ENCODE measurements at places on chromosomes 11 and 22.
A peak's percentile ranks its signal among the peaks of the same experiment; 100 is the strongest.

DNA sequence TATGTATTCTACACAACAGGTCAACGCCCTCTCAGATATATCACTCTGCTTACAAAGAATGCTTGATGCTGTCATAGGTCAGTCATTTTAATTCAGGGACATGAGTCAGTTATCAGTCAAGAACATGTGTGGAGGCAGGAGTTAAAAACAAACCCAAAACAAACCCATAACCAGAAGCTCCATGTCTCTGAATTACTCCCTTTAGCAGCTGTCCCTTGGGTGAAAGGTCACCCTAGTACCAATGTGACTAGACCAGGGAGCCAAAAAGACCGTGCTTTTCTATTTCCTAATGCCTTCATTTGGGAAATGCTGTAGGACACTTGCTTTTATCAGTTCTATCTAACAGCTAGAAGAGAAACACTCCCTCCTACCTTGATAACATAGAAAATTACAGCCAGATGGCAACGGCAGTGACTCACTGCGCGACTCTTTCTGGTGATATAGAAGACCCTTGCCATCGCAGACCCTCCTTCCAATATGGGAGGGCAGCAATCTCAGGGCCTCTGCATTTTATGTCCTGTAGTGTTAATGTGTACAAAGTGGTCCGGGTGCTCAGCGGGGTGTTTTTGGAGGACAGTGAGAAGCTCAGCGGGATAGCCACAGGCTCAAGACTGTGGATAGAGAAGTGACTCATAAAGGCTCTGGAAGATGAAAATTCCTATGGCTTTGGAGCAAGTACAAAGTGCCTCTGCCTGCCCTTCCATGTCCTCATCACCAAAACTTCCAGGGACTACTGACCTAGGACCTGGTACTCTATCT is 24.8 kb downstream of the APOL5 start:
- no peak for DNase-seq

- no peak for DNase-seq
Observed at GRCh38 chr22:36110306-36110881, 50.2 kb downstream of the APOL3 start.

GRCh38 chr22:36395055-36395849 is 7.5 kb upstream of the MYH9 start:
- DNase-seq: no peak

DNA sequence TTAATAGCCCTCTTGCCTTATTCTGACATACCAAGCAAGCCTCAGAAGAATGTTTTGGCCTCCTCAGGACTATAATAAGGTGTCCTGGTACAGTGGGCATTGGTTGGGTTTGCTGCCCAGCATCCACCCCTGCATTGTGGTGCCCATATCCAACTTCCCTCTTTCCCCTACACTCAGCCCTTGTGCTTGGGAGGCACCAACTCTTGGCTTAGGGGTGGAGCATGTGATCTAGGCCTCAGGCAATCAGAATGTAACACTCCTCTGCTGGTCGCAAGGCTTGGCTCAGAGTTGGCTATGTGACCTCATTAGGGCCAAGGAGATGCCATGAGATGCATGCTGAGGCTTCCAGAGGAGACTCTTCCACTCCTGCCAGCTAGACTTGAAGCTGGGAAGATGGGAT is 123.0 kb downstream of the CSNK2A3 start:
- no peak for DNase-seq

DNA sequence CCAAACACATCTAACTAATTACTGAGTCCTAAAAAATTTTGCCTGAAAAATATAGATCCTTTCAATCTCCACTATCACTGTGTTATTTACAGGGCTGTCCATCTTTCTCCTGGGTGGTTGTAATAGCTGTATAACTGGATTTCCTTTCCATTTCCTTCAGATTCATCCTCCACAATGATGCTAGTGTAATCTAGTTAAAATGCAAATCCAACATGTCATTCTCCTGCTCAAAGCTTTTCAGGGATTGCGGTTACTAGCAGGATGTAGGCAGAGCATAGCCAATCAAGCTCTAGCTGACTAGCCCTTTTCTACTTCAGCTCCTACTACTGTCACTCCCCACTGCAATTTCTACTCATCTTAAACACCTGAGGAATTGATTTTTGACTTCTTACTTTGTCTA is 283.0 kb downstream of the RAB38 start:
- no peak for DNase-seq

DNA sequence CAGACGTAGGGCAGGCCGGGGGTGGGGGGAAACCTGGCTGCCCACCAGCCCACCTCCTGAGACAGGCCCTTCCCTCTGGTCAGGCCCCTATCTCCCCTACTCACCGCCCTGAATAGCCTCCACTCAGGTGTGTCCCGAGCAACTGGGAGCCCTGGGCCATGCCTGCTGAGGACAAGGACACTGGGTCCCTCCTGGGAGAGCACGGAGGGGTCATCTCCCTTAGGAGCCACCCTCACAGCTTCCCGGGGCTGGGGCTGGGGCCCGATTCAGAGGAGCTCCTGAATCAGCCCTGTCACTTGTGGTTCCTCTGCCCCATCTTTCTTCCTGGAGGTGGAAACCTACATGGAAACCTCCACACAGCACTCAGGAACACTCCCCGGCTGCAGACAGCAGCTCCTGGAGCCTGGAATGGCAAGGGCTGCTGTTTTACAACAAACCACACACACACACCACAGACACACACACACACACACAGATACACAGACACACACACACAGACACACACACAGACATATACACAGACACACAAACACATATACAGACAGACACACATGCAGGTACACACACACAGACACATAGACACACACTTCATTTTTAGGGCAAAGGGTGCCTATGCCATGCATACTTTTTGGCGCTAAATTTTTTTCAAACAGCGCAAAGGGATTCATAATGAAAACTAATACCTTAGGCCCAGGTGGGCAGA is 9.6 kb upstream of the EMID1 start:
- no peak for DNase-seq

GRCh38 chr11:95145430-95146060 is 55.9 kb downstream of the ENDOD1 start:
- no peak for DNase-seq

- no peak for DNase-seq
Observed at GRCh38 chr22:41816241-41816640, 15.8 kb downstream of the CCDC134 start.

DNA sequence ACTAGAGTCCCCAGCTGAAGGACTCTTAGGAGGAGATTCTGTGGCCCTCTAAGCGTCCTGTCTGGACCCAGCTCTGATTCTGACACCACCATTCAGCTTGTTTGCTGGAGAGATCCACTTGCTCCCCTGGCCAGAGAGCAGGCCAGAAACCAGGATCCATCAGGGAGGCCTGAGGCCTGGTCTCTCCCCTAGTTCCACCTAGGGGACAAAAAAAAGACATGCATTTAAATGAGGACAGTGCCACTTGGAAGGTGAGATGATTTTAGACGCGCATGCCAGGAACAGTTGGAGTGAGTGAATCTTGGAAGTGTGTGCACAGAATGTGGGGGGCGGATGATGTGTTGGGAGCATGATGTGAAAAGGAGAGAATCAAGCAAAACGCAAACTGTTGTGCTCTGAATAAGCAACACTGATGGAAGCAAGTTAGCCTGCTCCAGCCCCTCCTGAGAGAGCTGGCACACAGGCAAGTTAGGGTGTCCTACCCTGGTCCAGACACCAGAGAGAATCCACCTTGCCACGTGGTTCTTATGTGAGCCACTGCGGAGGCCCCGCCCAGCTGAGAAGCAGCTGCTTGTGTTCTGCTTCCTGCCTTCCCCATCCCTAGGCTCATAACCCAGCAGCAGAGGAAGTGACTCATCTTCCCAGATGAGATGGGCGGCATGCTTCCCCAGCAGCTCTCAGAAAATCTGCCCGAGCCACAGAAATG is 8.0 kb upstream of the SLCO2B1 start:
- DNase-seq: peak; percentile 85

GRCh38 chr22:46813816-46814597 is 51.6 kb downstream of the TBC1D22A start:
- no peak for DNase-seq

GRCh38 chr11:58506935-58507334 is 970 bp downstream of the OR5B21 start:
- DNase-seq: no peak

DNA sequence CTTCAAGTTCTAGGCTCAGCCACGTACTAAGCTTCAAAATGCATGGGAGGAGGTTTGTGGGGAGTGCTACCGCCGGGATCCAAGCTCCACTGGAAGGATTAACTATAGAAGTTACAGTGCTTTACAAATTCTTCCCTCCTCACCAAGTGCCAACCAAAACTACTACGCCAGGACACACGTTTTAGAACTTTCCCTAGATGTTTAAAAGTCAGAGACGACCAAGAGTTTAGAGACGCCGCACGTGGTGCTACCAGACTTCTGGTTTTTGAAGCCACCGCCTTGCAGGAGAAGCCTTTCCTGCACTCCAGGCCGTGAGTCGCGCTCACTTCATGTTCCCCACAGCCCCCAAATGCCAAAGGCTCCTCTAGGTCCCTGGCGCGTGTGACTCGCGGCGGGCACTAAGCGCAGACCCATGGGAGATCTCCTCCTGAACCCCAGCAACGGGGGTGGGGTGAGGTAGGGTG is 734 bp downstream of the SNU13 start:
- no peak for DNase-seq

- DNase-seq: no peak
Observed at GRCh38 chr11:121754598-121754997, 301.8 kb upstream of the SORL1-AS1 start.

GRCh38 chr11:795634-796564 is 2.2 kb downstream of the SLC25A22 start:
- DNase-seq: peak; percentile 66

- no peak for DNase-seq
Observed at GRCh38 chr22:36758792-36759271, 17.1 kb downstream of the IFT27 start.

DNA sequence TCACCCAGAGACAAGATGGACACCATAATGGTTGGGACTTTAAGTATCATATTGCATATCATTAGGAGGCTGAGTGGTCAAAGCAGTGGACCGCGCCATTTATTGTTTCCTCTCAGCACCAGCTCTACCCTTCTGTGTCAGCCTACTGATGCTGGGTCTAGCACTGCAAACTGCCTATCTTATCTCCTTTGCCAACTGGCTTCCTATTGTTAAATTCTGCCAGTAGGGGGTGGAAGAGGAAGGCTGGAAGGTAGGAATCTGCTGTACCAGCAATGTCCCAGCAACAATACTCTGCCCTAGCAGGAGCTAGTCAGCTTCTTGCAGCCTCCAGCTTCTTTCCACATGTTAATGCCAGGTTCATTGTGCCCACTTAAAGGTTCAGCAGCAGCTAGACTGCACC is 367.1 kb upstream of the PDGFD start:
- DNase-seq: no peak

- DNase-seq: no peak
Observed at GRCh38 chr11:94675239-94675638, 92.9 kb upstream of the AMOTL1 start.

DNA sequence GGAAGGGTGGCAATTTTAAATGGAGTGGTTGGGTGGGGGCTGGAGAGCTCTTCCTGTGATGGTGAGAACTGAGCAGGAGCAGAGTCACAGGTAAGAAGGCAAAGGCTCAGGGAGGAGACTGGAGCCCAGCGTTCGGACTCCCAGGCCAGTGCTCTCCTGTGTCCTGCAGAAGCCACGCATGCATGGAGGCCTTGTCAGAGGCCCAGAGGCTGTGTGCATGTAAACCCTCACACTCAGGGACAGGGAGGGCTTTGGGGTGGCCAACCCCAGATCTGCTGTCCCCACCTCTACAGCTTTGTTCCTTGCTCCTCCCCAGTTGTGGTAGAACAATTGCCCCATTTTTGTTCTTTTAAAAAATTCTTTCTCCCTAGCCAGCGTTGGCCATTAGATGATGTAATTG is 130.4 kb upstream of the PARVA start:
- DNase-seq: no peak

DNA sequence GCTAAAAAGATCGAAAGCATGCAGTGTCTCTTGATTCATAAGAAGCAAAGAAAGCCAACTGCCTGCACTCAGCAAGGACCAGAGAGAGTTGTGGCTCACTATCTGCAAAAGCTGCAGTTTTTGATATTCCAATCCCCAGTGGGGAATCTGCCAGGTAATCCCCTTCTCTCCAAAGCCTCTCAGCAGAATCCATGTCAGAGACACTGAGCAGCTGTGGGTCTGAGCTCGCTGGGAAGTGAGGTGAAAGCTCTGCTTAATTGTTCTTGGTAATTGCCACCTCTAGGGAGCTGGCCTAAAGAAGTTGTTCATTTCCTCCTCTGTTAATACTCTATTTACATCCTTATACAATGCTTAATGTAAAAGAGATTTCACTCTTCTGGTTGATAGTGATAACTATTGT is 261.3 kb upstream of the LRRC4C start:
- DNase-seq: no peak

- DNase-seq: no peak
Observed at GRCh38 chr11:114132944-114133394, 73.5 kb downstream of the ZBTB16 start.

DNA sequence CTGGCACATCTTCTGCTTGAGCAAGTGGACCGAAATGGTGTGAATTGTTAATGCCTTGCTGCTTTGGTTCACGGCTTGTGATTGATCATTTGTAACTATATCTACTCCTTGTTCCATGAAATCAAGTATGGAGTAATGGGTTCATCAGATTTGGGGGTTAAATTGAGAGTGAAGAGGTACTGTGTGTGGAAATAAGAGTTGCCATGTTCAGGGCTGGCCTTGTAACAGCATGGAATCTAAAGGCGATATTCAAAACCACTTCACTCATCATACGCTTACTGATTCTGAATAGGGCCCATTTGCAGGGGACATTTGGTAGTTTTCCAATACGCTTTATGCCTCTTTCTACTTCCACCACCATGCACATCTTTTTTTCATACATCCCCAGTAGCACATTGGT is 122.2 kb downstream of the DCDC1 start:
- no peak for DNase-seq

DNA sequence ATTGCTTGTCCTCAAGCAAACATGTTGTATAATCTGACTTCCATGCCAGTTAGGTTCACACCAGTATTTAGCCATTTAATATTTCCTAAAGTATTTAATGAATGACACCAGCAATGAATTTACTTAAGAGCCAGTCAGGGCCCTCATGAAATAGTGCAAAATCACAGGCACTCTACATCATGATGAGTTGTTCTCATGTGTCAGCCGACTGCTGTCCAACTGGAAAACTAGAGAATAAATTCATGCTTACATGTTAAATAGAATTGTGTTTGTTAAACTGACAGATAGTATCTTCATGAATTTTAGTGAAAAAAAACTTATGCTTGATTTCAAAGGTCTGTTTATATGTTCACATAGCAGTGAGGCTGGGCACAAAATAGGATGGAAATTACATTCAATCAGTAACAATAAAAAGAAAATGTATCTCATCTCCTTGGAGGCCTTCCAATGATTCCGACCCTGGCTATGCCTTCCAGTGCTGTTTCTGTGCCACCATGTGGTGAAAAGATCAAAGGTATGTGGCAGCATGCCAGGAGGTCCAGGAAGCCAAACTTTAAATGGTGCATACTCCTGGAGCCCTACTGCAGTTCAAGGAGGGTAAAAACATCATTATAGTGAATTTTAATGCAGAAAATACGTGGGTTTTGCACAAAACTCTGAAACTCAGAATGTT is 45.2 kb downstream of the CTSC start:
- DNase-seq: no peak

- DNase-seq: no peak
Observed at GRCh38 chr22:49689255-49689770, 138.4 kb downstream of the BRD1 start.
